COLO829 (cell line): ENCODE measurements at places on chromosomes 3 and 15.

DNA sequence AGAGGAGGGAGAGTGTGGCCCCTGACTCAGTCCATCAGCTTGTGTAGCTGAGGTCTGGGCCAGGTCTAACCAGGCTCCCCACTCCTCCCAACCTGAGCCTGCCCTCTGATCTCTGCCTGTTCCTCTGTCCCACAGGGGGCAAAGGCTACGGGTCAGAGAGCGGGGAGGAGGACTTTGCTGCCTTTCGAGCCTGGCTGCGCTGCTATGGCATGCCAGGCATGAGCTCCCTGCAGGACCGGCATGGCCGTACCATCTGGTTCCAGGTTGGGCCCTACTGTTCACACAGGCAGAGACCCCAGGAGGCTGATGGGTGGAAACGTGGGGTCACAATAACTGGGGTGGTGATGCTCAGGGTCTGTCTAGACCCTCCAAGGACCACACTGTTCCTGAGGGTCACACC lies 6.8 kb downstream of the NEIL1 start:
- DNase-seq, result no peak

DNA sequence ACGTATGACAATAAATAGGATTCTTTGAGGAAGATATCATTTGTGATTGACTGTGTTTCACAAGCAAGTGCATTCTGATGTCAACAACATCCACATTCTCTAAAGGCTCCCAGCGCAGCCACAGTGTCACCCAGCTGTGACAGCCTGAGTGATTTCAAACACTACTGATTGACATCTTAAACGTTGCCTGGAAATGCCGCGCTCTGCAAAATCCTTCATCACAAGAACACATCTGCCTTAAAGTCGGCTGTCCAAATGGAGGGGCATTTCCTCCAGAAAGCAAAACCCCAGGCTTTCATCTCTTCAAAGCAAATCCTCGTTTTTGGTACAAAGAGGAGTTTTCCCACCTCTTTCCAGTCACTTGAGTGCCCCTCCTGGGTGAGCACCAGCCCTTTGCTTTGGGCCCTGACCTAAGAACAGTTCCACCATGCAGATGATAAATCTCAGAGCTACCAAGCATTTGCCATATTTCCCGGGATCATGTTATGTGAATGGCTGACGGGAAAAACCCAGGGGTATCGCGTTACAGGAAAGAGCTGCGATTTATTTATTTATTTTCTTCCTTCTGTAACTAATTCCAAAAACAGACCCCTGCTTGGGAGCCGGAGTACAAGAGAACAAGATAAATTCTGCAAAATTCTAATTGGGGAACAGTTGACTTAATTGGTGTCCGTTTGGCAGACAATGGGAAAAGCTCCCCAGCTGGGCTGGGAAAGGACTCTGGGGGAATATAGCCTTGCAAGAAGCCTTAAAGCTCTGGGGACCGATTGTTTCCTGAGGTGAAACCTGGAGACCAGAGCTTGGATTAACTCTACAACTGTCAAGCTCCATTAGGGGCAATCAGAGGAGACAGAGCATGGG lies 703.8 kb upstream of the NR2F2 start:
- DNase-seq, result no peak

DNA sequence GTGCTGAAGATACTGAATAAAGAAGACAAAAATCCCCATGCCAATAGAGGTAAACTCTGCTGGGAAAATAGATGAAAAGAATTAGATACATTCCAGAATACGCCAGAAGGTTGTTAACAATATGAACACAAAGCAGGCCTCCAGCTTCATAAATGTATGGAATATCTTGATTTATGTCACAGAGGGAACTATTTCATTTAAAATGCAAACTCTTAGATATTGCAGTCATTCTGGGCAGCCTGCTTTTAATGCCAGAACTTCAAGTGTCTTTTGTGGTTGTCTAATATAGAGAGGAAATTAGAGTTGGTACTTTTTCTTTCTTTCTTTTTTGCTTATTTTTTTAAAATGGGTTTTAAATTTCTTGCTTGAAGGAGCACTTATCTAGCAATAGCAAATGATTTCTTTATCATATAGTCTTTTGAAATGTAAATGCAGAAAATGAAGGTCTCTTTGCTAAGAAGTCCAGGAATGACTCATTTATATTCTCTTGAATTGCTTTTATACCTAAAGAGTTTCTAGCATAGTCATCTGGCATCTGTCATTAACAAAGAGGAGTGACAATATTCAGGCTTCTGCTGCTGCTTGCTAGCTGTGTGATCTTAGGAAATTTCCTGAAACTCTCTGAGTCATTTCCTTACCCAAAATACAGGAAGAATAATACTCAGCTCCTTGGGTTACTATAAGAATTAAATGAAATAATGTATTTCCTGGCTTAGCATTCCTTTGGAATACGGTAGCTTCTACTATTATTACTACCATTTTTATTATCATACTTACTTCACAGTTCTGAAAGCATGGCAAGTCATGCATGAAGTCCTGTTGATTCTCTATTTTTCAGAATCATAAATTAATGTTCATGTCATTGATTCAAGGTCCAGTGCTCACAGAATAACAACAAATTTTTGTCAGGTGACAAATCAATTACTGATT lies 527.6 kb downstream of the DIPK2A start:
- DNase-seq, result no peak

- no peak for DNase-seq
Measured at GRCh38 chr3:6179761-6180160, 681.2 kb upstream of the GRM7 start.

- DNase-seq, result no peak
Measured at GRCh38 chr3:52779011-52779836, 1.8 kb downstream of the ITIH1 start.
